ENCODE measurements at places on chromosomes 4 and X. TPM values are rescaled to one million over a fixed set of nuclear protein-coding genes. Genes with fewer than 3 reads are reported as not detected.

- DNase-seq: no peak
Observed at GRCh38 chr4:8195841-8196458, 3.1 kb upstream of the SH3TC1 start.

DNA sequence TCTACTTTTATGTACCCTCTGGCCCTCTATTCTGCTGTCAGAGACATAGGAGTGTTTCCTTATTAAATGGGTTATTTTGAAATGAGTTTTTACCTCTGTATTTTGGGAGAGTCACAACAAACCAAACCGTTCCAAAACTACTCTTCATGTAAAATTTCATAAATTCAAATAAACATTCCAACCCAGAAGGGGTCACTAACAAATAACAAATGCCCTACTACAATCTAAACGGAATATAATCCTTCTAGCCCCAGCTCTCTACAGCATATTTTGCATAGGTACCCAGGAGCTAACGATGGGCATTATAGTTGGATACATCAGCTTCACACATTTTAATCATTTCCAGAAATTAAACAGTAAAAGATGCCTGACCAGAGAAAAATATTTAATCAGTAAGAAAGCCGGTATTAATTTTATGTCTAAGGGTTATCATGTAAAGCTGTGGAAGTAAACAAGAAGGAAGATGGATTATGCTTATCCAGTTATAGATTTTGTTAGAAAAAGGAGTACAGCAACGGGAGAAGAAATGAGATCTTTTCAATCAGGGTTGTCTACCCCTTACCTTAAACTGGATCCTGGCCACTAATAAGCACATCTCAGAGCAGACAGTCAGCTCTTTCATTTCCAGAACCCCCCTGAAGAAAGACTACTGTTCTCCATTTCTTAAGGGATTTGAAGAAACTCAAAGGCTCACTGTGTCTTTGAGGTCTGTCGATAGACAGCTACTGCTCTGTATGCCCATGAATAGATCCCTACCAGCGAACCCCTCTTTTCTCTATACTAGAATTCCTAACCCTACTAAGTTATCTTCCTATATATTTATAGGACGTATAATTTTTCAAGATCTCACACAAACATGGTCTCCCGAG is 1.2 kb downstream of the UGDH start:
- no peak for DNase-seq

- DNase-seq: no peak
Observed at GRCh38 chr4:38050560-38051350, 90.6 kb downstream of the PTTG2 start.

DNA sequence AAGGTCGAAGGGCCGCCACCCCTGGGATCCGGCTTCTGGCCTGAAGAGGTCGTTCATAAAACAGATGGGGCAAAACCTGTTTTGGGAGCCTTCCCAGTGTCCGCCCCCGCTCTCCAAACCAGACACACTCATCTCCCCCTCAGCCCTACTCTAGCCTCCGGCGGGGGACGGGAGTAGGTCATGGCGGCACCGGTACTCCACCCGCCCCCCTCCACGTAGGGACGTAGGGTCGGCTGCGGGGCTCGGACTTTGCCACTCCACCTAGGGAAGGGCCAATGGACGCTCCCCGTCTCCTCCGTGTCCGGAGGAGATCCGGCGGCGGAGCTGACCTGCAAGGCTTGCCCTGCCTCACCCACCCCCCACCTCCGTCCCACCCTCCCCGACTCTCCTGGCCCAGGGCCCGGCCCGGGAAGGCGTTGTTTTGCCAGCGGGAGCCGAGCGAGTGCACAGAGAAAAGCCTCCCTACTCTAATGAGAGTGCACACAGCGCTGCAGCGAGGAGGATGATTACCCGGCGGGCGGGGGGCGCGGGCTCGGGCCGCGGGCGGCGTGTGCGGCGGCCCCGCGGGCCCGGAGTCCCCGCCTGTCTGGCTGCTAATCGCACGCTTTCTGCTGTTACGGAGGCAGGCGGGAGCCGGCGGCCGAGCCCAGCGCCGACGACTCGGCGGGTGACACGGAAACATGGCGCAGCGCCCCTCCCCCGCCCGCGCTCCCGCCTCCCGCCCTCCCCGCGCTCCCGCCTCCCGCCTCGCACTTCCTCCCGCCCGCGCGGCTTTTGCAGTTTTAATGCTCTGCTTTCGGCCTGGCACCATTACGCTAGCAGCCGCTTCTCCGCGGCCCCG is 8.3 kb upstream of the BCOR start:
- DNase-seq: peak; percentile 44

GRCh38 chr4:79015411-79015810 is 76.2 kb upstream of the PAQR3 start:
- DNase-seq: no peak

DNA sequence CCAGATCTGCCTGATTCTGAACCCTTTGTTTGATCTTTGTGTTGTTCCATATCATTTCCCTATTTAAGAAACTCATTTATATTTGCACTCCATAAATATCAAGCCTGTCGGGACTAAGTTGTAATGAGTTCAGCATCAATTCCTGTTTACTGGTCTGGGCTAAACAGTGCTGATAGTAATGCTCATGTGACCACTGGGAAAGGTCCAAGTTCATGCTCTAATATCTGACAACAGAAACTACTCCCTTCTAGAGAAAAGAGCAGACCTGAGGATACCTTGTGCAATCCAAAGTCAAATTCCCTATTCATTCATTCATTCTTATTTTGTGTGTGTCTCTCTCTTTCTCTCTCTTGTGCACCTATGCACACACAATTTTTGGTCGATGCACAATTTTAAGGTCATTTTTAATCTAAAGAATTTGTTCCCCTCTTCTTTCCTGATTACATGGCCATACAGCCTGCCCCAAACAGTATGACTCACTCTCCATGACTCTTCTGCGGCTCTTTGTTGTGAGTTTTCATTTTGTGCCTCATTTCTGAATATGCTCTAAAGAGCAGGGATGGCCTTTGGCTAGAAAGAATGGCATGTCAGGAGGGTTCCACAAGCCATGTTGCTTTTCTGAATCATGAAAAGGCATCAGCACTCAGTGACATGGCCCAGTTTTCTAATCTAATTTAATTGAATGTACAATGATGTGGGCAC is 664.3 kb downstream of the RPA4 start:
- no peak for DNase-seq

- no peak for DNase-seq
Observed at GRCh38 chrX:77945910-77946545, 23.4 kb downstream of the PGAM4 start.

GRCh38 chrX:44802613-44803012 is 41.2 kb upstream of the DUSP21 start:
- DNase-seq: no peak

DNA sequence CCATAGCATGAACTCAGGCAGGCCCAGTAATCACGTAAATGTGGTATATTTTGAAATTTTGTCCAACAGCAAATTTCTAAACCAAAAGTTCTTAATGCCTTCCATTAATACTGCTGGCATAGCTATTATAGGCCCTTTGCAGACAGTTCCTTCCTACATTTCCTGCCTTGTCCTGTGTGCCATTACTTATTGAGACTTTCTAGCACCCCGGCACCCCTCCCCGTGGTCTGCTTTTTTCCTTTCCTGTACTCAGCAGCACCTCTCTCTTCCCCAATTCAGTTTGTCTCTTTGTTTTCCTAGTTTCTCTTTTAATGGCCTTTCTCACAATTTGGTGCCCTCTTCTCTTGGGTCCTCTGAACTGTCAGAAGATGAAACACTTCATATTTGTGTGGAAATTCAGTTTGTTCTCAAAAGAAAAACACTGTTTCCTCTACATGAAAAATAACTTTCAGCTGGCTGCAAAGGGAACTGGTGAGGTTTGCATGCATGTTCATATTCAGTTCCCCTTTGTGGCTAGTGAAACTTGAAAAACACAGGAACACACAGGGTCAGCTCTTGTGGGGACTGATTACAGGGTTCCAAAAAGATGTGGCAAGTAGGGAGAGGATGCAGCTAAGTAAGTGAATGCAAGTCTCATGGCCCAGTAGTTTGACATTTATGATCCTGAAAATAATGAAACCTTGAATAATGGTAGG is 17.1 kb downstream of the GPR34 start:
- no peak for DNase-seq

DNA sequence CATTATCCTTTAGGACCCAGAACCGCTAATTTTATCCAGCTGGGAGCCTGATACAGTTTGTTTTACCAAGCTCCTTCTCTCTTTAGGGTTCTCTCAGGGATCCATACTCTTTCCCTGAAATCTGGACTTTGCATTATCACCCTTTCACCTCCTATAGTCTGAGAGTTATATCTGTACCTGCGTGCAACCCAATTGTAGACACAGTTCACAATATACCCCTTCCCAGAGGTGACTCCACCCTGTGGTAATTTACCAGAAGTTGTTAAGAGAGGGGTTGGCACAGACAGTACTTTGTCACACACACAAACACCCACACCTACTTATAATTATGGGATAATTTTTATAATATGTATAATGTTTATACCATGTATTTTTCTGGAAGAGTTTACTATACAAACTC is 275.8 kb upstream of the NR3C2 start:
- DNase-seq: no peak

DNA sequence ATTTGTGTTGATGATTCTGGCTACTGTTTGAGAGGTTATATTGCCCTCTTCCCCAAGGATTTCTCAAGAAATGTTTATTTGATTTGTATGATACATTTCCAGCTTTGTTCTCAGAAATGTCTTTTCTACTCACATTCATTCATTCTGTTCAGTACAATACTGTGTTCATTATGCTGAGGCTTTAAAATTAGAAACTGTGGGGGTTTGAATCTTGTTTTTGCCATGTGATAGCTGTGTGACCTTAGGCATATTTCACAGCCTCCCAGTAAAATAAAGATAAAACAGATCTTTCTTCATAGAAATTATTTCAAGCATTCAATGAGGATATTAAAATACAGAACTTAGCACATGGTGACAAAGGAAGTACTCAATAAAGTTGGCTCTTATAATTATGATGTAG is 123.9 kb downstream of the DMD start:
- no peak for DNase-seq

DNA sequence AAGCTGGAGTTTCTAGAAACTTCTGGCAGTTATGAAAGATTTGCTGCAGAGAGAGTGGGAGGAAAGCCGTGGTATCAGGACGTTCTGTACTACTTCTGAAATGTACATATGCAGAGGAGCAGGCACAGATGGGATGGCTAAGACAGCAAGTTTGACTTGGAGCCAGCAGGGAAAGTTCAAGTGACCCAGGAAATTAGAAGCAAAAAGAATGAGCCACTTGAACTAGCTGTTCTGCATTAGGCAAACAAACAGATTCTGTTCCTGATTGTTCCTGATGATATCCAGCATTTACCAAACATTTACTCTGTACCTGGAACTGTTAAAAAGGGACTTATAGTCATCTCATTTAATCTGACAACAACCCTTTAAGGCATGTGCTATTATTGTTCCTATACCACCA is 41.4 kb upstream of the CXCL13 start:
- DNase-seq: no peak

GRCh38 chrX:47133493-47133892 is 11.0 kb downstream of the NDUFB11 start:
- DNase-seq: no peak

DNA sequence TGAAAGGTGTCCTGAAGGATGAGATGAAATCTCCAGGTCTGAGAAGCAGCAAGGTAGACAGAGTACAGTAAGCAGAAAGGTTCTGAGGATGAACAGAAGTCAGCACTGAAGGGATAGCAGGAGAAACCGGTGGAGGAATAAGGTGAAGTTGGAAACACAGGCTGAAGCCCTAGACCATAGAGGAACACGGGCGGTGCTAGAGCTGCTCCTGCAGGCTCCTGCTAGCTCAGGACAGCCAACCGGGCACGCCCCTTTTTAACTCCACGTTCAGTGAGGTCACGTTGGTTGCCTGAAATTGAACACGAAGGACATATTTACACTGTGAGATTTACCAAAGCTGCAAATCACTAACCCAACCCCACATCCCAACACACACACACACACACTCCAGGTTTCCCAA is 1886.4 kb upstream of the AGA start:
- DNase-seq: no peak

- no peak for DNase-seq
Observed at GRCh38 chr4:13887010-13887409, 259.5 kb upstream of the BOD1L1 start.

- peak; percentile 57 for DNase-seq
Observed at GRCh38 chrX:79259073-79259689, 108.0 kb downstream of the ITM2A start.

DNA sequence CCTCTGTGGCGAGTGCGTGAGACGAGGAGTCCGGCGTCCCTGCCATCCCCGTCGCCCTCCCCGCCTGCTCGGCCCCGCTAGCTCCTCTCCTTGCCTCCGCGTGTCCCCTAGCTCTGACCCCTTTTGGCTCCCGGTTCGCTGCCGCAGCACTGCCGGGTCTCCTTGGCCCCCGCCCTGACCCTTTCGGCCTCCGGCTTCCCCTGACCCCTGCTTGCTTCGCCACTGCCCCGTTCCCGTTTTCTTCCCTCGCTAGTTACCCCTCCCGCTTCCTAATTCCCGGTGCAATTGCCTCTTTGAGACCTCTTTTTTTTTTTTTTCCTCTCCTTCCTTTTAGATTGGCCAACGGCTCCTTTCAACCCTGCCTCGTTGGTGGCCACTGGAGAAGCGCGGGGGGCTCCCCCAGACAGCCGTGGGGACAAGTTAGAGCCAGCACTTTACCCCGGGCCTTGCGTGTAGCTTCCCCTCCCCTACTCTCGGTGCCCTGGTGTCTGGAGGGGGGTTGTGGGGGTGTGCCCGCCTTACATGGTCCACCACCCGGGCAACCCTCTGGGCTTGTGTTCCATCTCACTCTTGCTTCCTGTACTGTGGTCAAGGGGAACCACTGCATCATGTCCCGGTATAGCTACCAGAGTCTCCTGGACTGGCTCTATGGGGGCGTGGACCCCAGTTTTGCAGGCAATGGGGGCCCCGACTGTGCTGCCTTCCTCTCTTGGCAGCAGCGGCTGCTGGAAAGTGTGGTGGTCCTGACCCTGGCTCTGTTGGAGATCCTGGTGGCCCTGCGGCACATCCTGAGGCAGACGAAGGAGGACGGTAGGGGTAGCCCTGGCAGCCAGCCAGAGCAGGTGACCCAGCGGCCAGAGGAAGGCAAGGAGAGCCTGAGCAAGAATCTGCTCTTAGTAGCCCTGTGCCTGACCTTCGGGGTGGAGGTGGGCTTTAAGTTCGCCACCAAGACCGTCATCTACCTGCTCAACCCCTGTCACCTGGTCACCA is 548 bp downstream of the TMEM164 start:
- no peak for DNase-seq

- no peak for DNase-seq
Observed at GRCh38 chr4:182328505-182328904, 85.3 kb downstream of the TENM3 start.

Gene TMSB15A
- total RNA-seq: not detected

Gene FRMD7
- total RNA-seq: not detected

Gene ABHD18
- 18.3 TPM for total RNA-seq

Gene LDOC1
- total RNA-seq: 6.9 TPM

Gene OPN1MW2
- total RNA-seq: not detected

Gene FHDC1
- total RNA-seq: 0.10 TPM
